ENCODE measurements at places on chromosomes 1 and 21.

DNA sequence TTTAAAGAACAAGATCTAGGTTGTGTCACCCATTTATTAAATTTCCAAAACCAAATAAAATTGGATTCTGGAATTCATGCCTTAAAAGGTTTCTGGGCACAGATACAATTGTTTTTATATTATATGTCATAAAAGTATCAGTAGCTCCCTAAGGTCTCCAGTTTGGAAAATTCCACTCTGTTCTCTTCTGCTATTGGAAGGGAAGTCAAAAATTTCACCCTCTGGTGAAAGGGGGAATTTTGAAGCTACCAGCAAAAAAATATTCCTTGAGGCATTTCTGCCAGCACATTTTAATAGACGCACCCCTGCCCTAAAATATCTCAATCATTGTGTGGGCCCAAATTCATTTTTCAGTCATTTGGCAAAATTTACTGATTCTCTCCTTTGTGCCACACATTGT lies 285.7 kb upstream of the SGIP1 start:
- no peak for DNase-seq

- DNase-seq, result no peak
Observed at GRCh38 chr1:34656731-34657130, 98.1 kb upstream of the GJB5 start.

DNA sequence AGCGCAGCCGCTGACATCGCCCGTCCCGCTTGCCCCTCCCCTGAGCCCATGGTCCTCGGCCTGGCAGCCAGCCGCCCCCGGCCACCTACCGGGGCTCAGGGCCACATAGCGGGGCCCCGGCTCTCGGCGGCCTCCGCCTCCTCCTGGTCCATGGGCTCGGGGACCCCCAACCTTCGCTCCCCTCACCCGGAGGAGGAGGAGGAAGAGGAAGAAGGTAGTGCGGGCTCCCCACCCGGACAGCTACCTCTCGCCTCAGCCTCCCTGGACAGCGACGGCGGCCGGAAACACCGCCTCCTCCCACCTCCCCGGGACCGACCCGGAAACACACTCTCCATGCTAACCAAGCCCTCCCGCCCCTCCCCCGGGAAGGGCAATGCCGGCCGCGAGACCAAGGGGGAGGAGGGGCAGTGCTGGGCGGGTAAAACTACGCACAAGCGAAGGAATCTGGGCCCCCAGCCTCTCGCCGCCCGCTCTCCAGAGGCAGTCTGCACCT lies at the start of gene KIAA0319L:
TSS of gene KIAA0319L (minus strand) at position 286 of the 493 bp plus-strand sequence. CDS start 2,912 bp downstream, outside the sequence.
- no peak for DNase-seq

DNA sequence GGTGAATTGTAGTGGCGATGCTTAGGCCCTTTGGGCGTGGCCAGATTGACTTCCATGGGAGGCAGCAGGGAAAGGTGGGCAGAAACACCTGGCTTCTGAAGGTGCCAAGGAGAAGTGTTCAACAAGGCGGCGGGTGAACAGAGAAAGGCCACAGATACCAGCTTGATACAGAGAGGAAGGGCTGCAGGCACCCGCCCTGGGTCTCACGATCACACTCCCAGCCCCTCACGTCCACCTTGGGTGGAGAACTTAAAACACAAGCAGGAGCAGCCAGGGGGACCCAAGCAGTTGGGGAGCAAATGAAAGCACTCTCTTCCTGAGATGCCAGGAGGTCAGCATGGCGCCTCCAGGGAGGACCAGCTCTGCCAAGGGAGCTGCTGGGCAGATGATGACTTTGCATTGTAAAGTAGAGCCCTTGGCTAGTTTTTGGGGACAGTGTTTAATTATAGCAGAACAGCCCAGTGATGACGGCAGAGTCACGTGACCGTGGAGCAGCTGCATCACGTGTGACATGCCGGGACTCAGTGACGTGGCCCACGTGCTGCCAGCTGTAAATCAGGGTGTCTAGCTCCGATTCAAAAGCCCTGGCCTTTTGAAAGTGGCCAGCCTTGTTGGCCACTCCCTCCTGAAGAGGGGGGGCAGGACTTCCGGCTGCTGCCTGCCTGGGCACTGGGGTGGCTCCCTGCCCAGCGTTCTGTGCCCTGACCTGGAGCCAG lies 19.0 kb downstream of the SLC37A1 start:
- no peak for DNase-seq

DNA sequence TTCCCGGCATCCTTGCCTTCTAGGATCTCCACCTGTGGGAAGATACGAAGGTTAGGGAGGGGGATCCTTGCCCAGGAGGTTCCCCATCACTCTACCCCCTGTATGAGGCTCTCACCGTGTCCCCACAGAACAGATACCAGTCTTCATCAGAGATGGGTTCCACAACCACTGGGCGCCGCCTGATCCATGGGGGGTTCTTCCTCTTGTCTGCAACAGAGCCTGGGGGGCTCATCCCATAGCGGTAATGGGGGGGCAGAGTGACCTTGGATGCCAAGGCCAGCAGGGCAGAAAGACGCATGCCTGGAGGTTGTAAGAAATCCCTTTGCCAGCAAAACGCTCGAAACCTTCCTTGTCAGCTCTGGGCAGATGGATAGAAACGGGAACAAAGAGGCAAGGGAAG lies 2.5 kb downstream of the MRPL24 start:
- no peak for DNase-seq

DNA sequence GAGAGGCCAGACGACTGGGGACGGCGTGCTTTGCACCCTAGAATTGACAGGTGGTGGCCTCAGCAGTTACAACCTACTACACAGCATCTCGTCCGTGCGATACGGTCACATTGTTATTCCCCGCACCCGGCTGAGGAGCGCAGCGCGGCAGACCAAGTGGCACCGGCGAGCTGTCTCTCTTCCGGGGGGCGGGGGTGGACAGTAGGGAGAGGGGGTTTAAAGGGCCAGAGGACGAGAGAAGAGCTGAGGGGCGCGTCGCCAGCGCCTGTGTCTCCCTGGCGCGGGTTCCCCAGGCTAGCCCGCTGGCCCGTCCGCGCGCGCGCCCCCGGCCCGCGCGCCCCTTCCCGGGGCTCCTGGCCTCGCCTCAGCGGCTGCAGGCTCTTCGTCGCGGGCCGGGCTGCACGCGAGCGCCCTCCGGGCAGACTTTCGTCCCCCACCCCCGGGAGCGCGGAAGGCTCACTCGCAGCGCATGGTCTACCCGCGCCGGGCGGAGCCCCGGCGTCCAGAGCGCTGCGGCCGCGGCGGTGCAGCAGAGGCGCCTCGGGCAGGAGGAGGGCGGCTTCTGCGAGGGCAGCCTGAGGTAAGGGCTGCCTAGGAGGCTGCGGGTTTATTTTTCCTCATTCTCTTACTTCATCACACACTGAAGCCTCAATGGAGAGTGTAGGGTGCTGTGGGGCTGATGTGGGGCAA lies at the start of gene PDE4B:
TSS of gene PDE4B (plus strand) at position 227 of the 690 bp plus-strand sequence.
- peak; percentile 31 for DNase-seq

DNA sequence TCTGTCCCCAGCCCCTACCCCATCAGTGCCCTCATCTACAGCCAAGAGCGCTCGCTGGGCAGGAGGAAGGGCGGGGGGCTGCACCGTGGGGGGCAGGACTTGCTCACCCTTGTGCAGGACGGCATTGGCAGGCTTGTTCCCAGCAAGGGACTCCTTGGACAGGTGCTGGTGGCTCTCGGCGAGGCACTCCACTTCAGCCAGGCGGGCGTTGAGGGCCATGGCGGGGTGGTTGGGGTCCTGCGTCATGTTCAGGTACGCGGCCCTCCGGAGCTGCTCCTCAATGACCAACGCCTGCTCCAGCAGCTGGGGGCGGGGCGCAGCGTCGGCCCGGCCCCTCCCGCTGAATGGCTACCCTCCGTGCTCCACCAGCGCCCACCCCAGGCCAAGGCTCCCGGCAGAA lies 64.0 kb downstream of the KCNAB2 start:
- no peak for DNase-seq

GRCh38 chr1:226604560-226605317 lies 56.2 kb downstream of the STUM start:
- no peak for DNase-seq

DNA sequence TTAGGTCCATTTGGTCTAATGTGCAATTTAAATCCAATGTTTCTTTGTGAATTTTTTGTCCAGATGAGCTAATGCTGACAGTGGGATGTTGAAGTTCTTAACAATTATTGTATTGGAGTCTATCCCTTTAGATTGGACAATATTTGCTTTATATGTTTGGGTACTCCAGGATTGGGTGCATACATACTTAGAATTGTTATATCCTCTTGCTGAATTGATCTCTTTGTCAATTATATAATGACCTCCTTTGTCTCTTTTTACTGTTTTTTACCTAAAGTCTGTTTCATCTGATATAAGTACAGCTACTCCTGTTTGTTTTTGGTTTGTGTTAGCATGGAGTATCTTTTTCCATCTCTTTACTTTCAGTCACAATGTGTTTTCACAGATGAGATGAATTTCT lies 22.2 kb downstream of the CD55 start:
- DNase-seq, result no peak

- no peak for DNase-seq
Observed at GRCh38 chr1:228147768-228148167, 2.0 kb upstream of the GJC2 start.

DNA sequence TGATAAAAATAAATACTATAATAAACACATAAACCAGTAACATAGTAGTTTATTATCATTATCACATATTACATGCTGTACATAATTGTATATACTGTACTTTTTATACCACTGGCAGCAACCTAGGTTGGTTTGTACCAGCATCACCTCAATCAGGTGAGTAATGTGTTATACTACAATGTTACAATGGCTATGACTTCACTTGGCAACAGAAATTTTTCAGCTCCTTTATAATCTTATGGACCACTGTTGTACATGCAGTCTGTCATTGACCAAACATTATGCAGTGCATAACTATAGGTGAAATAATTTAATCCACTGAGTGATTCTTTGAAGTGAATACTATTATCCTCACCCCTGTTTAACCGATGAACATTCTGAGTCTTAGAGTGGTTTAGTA lies 44.5 kb downstream of the TNFSF4 start:
- no peak for DNase-seq

- DNase-seq, result no peak
Observed at GRCh38 chr21:44301141-44301540, 1.3 kb downstream of the PFKL start.

- no peak for DNase-seq
Observed at GRCh38 chr1:224273641-224274040, 56.3 kb downstream of the NVL start.

- DNase-seq, result no peak
Observed at GRCh38 chr1:203703586-203703985, 61.4 kb upstream of the LAX1 start.

GRCh38 chr1:93734999-93735398 lies 53.4 kb upstream of the BCAR3 start:
- no peak for DNase-seq

GRCh38 chr1:35706846-35707600 lies 11.7 kb downstream of the C1orf216 start:
- DNase-seq, result no peak

DNA sequence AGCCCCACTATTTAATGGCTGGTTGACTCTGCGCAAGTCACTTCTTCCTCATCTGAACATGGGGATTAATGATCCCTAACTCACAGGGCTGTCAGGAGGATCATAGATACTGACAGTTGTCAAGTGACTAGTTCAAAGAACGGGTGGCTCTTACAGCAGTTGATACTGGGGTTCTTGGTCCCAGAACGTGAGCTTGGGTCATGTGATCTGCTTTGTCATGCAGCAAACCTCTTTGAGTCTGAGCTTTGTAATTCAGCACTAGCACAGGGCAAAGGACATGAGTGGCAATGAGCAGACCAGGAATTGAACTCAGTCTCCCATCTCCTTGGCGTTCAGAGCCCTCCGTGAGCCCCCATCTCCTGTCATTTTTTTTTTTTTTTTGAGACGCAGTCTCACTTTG lies 64.4 kb downstream of the TRABD2B start:
- no peak for DNase-seq

DNA sequence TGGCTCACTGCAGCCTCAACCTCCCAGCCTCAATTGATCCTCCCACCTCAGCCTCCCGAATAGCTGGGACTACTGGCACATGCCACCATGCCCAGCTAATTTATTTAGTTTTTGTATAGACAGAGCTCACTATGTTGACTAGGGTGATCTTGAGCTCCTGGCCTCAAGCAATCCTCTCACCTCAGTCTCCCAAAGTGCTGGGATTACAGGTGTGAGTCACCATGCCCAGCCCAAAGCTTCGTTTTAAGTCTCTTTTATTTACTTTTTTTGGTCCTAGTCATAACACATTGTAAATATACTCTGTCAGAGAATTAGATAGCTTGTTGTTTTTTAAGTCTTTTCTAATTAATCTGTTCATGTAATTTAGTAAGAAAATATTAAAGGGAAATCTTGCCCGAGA lies 42.8 kb downstream of the KCNK1 start:
- no peak for DNase-seq

GRCh38 chr1:54926970-54927369 lies 40.0 kb upstream of the DHCR24 start:
- DNase-seq, result no peak

DNA sequence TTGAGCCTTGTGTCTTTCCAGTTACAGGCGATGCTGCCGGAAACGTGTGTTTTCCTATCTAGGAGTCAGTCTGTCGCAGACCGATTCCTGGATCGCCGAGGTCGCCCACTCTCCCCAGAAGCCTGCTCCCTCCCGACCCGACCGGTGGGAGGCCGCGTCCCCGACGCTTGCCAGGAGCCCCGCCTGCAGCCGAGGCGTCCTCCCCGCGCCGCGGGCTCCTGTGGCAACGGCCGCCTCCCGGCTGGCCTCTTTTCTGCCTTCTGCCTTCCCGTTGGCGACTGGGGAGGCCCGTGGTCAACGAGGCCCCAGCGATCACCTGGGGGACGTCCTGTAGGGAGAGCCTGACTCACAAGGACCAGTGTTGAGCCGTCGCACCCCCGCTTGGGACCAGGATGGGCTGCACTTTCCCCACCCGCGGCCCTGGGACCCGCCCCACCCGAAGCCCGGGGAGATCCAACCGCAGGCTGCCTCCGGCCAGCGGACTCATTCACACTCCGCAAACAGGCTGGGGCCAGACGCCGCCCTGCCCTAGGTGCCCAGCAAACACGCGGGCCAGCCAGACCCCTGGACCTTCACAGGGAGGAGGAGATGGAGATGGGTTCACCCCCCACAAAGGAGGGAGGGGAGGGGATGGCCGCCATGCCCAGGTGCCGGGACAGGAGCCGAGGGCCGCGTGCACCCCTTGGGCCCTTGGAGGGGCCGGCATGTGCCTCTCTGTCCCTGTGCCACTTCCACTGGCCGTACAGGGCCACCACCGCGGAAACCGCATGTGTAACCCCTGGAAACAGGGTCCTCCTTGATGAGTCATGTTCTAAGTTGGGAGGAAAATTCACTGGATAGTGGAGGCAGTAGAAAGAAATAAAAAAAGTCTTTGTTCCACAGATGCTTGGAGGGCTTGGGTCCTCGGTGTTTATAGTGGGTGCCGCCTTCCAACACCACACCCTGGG lies 7.2 kb upstream of the COL6A1 start:
- DNase-seq, result no peak

DNA sequence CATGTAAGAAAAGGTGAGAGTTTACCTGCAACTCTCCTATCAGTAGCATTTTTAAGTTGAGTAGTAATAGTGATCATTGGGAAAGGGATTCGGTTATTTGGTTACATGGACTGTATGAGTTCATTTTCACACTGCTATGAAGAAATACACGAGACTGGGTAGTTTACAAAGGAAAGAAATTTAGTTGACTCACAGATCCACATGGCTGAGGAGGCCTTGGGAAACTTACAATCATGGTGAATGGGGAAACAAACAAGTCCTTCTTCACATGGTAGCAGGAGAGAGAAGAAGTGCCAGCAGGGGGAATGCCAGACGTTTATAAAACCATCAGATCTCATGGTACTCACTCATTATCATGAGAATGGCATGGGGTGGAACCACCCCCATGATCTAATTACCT lies 59.3 kb upstream of the FBXO28 start:
- DNase-seq, result no peak
